ENCODE measurements at places on chromosomes 12 and 14. TPM values are rescaled to one million over a fixed set of nuclear protein-coding genes. Genes with fewer than 3 reads are reported as not detected.

Gene GMPR2
- total RNA-seq: 95.1 TPM

Gene SDS
- total RNA-seq: not detected

Gene C12orf56
- 0.96 TPM for total RNA-seq

Gene ADAMTS20
- total RNA-seq: not detected

Gene PLEK2
- 50.1 TPM for total RNA-seq

Gene HCAR1
- 0.21 TPM for total RNA-seq

Gene LBHD2
- total RNA-seq: not detected

Gene LRRK2
- 1.1 TPM for total RNA-seq

Gene KLHDC1
- 0.72 TPM for total RNA-seq

Gene KRT82
- total RNA-seq: not detected

Gene OASL
- total RNA-seq: 1.1 TPM

Gene RTN1
- not detected for total RNA-seq

Gene TMEM119
- not detected for total RNA-seq

Gene PCED1B
- 0.48 TPM for total RNA-seq

Gene BEST3
- not detected for total RNA-seq

Gene ZFP36L1
- total RNA-seq: 238 TPM

Gene SLC6A15
- total RNA-seq: 31.8 TPM

Gene PIANP
- total RNA-seq: not detected

Gene TTC7B
- total RNA-seq: 3.2 TPM

Gene B4GALNT1
- not detected for total RNA-seq

Gene CFL2
- 18.3 TPM for total RNA-seq

Gene GPR132
- 0.24 TPM for total RNA-seq

Gene NGB
- total RNA-seq: 0.24 TPM

Gene METTL1
- 5.5 TPM for total RNA-seq

Gene E2F7
- total RNA-seq: 2.6 TPM

Gene LRP1-AS
- not detected for total RNA-seq

Gene GLI1
- under 0.01 TPM for total RNA-seq

Gene GZMH
- not detected for total RNA-seq

Gene CLEC6A
- not detected for total RNA-seq

Gene ENDOU
- not detected for total RNA-seq

Gene SERPINA1
- total RNA-seq: 10.6 TPM

Gene TRHDE
- total RNA-seq: not detected

Gene RASSF8
- total RNA-seq: 15.6 TPM

Gene HOXC12
- total RNA-seq: not detected

Measured in tracheal epithelial cell (primary cell).